ENCODE measurements at places on chromosomes 12 and 14.

- DNase-seq, result no peak
Observed at GRCh38 chr14:61277232-61277631, 3.9 kb downstream of the TMEM30B start.

- no peak for DNase-seq
Observed at GRCh38 chr12:102503831-102504230, 23.5 kb upstream of the IGF1 start.

DNA sequence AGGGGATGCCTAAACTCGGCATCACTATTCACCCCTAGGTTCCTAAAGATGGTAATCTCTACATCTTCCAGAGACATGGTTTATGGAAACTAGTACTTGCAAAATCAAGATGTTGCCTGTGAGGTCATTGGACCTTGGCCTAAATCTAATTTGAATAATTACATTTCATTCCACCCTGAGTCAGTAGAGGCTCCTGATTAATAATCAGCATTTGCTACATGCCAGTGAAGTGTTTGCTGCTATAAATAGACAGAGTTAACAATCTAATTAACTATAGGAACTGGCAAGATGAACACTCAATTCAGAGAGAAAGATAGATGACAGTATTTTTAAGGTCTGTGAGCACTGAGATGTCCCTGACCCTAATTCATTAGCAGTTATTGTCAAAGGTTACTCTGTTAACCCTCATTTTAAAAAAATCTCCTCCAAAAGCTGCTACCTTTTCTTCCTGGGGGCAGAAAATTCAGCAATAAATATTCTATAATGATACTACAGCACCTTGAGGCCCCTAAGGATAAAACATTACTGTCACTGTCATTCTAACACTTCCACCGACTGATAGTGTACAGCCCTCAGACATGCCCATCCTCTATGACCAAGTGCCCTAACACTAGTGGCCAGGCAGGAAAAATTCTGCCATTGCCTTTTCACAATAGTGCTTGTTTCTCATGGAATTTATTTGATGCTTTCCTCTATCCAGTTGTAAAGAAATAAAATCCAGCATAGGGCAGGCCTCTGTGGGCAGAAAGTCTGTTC, 65.7 kb upstream of the CCDC196 start:
- DNase-seq, result no peak

- DNase-seq, result no peak
Observed at GRCh38 chr12:108296945-108297344, 42.2 kb downstream of the CMKLR1 start.

GRCh38 chr14:50780393-50780792, 50.6 kb downstream of the NIN start:
- DNase-seq, result no peak

- peak; percentile 76 for DNase-seq
Observed at GRCh38 chr12:56687223-56688128, 608 bp downstream of the PTGES3 start.

DNA sequence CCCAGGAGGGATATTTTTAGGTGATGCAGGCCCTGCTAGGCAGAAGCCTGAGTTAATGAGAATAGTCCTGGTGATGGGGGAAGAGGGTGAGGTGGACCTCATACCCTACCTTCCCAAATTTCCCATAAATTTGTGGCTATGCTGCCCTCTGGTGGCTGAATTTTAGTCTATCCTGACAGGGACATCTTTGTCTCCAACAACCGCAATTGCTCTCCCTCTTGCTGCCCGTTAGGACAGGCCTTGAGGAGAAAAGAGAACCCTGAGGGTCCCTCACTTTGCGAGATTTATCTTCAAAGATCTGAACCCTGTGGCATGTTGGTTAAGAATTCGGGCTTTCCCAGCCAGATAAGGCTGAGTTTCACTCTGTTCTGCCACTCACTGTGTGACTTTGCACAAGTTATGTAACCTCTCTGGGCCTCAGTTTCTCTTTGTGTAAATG, 9.8 kb upstream of the ZNF385A start:
- peak; percentile 71 for DNase-seq

- DNase-seq, result no peak
Observed at GRCh38 chr14:76958020-76958979, 70.2 kb downstream of the IRF2BPL start.

GRCh38 chr12:114933428-114934160, 249.6 kb upstream of the TBX3 start:
- no peak for DNase-seq

DNA sequence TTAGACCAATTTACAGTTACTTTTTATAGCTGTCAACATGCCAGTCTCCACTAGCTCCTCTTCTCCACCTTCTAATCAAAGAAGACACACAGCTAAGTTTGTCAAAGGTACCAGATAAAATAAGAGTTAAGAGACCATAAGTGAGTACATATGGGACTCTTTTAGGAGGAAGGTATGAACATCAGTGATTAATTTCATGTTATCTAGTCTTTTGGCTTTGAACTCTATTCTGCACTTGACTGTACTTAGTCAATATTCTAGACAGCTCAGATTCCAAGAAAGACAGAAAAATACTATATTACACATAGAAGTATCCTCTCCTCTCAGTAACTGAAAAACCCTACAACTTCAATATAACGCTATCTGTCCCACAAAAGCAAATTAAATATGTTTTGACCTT, 28.1 kb downstream of the CAPRIN2 start:
- DNase-seq, result no peak

GRCh38 chr14:71319666-71320065, 412.4 kb downstream of the PCNX1 start:
- DNase-seq, result peak; percentile 31

GRCh38 chr12:19933924-19934323, 434.4 kb upstream of the PDE3A start:
- no peak for DNase-seq

DNA sequence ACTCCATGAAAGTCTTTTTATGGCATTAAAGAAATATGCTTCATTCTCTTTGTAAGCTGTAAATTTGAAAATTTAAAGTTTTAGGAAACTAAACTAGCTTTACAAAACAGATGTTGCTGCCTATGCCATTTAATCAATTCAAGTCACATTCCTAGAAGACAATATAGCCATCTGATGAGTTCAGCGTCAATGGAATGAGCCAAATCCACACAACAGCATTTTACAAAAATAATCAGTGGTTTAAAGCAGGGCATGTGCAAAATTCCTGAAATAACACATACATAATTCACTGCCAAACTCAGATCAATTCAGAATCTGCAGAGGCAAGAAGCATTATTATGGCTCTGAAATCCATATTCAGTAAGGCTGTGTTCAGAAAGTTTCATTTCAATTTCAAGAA, 75.6 kb downstream of the MED13L start:
- DNase-seq, result no peak

DNA sequence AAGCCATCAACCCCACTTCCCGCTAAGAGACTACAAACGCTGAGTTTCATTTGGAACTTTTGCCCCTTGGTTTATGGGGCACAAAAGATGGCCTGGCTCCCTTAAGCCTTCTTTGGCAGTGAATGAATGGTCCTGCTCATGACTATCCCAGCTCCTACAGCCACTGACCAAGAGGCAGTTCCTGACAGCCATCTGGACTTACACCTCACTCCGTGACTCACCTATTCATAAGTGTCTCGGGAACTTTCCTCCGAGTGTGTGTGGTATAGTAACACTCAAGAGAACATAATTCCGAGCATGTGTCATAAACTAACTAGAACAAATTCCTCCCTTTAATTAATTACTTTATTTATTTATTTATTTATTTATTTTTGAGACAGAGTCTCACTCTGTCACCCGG, 51.9 kb upstream of the NUDT4 start:
- no peak for DNase-seq

GRCh38 chr12:18899678-18900317, 161.9 kb downstream of the CAPZA3 start:
- no peak for DNase-seq

- DNase-seq, result no peak
Observed at GRCh38 chr14:92501891-92502351, 11.7 kb upstream of the RIN3 start.

GRCh38 chr12:98418357-98419075, 96.9 kb upstream of the TMPO start:
- peak; percentile 89 for DNase-seq

DNA sequence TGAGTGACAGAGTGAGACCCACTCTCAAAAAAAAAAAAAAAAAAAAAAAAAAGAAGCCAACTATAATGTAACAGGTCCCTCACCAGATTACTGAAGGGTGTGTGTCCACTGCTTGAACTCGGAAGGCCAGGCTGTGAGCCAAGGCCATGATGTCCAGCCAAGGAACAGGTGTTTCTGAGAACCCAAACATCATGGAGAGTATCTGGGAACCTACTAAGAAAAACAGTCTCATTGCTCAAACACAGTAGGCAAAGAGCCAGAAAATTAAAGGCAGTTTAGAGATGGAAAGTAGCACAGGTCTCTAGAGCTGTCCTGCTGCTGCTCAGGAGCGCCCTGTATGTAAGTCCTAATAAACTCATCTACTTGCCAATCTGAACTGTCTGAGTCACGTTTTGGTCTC, 12.5 kb upstream of the MAP4K5 start:
- no peak for DNase-seq

DNA sequence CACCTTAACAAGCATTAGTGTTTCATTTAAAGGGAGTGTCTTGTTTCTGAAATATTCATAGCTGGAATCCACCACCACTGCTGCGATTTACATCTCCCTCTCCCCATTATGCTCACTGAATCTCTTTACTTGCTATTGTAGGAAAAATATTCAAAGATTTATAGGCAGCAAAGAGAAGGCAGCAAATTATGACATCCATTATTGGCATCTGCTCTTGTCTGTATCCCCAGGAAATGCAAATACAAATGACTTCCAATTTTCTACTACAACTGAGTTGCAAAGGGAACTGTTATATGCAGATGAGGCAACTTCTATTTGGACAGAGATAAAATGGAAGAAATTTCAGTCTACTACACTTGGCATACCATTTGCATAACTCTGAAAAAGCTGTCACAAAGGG, 88.4 kb upstream of the PRKD1 start:
- no peak for DNase-seq

- DNase-seq, result no peak
Observed at GRCh38 chr12:71220260-71220659, 62.5 kb upstream of the TSPAN8 start.

GRCh38 chr14:22651586-22651985, 7.4 kb upstream of the OR6J1 start:
- DNase-seq, result no peak
